OCI-M1 (cell line): ENCODE measurements at places on chromosomes 11 and 22.

DNA sequence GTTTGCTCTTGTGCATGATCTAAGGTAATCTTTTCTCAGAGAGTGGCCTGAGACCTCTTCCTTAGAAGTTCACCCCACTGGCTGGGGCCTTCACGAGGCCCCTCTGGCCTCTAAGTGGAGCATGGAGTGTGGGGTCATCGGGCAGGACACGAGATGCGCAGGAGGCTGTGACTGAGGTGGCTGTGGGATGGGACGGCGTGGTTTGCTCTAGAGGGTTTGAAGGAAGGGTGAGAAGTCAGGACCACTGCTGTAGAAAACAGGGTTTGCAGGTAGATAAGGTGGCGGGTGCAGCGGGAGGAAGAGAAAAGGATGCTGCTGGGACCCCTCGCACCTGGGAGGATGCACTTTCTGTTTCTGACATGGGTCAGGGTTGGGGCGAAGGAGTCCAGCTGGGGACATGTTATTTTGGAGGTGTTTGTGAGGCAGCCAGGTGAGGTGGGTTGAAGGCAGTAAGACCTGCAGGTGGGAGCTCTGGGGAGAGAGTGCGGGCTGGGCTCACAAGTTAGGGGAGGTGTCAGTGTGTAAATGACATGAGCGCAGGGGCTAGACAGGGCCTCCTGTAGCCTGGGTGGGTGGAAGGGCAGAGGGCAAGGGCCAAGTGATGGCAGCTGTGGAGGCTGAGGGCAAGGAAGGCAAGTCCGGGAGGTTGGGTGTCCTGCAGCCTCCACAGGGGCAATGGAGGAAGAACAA, 62.5 kb downstream of the KCNQ1 start:
- DNase-seq, result no peak

DNA sequence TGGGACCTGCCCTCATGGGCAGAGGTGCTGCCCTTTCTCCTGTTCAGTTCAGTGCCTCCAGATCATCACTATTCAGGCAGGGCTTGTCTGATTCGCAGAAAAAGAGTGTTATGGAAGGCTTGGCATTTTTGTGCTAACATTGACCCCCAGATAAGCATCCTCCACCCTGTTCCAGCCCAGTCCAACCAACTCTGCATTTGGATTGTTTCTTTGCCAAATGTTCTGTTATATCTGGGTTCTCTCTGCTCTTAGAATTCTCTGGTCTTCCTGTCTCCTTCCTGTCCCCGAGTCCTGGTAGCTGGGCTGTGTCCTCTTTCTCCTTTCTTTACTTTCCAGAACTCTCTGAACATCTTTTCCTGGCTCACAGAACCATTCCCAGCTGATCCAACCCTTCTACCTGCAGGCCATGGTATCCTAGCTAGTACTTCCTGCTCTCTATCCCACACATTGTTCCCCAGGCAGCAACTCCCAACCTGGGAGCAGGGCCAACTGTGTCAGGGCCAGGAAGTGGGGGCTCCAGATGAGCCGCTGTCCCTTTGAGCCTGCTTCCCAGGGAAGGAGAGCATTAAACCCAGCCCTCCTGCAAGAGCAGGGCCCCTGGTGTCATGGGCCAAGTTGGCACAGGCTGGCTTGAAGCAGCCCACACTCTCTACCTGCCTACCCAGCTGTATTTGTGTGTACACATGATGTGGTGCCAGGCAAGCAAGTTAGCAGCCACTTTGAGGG, 280.7 kb upstream of the CADM1 start:
- DNase-seq, result no peak

DNA sequence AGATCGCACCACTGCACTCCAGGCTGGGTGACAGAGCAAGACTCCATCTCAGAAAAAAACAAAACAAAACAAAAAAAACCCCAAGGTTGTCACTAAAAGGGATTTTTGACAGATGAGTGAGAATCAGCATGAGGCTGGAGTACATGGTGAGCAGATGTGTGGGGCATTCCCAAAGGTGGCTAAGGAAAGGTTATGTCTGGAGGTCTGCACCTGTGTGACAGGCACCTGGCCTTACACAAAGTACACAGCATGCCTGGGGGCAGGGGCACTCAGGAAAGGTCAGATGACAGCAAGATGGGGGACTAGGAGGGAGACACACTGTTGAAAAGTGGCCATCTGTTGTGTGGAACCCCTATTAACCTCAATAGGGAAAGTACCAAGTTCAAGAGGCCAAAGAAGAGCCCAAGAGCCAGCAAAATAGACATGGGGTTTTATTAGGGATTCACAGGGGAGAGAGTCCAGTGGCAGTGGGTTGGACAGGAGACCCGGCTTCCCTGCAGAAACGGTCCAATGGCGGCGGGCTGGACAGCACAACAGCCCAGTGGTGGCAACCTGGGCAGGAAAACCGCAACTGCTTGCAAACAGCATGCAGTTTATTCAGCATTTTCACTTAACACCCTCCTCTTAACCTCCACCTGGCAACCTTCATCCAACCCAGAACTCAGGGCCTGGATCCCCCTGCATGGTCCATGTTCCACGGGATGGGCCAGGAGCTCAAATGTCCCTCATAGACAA, 101.1 kb downstream of the MICAL2 start:
- no peak for DNase-seq

DNA sequence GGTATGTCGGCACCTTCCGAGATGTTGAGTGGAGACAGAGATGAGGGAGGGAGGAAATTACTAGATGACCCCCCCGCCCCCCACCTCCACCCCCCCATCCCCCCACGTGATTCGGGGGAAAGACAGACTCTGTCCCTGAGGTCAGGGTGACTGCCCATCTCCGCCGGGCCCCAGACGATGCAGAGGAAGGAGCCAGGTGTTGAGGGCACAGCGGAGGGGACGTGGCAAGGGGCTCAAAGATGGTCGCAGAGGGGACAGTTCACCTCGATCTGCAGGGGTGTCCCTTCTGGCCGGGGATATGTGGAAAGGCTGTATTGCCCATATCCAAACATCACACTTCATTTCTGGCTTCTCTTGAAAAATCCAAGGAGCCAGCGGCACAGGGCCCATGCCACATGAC, 14.1 kb downstream of the PHF21B start:
- DNase-seq, result no peak

- no peak for DNase-seq
Observed at GRCh38 chr11:32430568-32431381, 4.6 kb downstream of the WT1 start.

DNA sequence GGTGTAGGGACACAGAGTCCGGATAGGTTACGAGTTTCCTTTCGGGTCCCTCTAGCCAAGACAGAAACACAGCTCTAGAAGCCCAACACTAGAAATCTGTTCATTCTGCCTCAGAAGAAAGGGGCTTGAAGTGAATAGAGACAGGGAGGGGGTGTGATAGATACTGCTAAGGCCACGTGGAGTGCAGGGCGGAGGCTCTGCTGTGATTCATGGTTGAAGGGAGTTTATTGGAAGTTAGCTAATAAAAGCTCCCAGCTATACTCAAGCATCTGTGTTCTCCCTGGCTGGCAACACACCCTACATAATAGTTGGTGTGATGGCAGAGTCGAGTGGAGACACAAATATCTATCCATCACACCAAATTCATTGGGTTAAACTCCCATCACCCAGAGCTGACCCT, 337.4 kb downstream of the CADM1 start:
- no peak for DNase-seq

GRCh38 chr22:37999236-37999635, 14.9 kb upstream of the SOX10 start:
- DNase-seq, result no peak

DNA sequence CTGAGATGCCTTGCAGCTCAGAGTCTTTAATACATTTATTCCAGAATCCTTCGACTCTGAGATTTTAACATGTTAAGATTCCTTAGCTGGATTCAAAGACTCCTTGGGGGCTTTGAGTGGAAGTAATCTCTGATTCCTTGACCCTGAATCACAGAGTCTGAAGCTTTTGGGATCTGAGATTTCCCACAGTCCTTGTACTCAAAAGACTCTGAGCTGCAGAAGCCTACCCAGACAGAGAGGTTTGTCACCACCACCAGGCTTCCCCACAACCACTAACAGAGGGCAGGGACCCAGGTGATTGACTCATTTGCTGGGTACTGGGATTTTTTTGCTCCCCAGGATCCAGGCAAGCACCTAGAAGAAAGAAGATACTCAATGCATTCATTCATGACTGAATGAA, 1.4 kb upstream of the SERPINH1 start:
- no peak for DNase-seq

DNA sequence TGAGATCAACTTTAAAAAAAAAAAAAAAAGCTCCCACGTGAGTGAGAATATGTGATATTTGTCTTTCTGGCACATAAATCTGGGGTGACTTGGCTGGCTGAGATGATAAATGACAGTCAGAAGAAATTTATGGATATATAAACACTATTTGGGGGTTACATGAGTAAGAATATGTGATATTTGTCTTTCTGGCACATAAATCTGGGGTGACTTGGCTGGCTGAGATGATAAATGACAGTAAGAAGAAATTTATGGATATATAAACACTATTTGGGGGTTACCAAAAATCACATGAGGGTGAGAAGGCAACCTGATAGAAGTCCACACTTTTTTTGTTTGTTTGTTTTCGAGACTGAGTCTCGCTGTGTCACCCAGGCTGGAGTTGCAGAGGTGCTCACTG, 6.6 kb upstream of the TSG101 start:
- DNase-seq, result no peak

DNA sequence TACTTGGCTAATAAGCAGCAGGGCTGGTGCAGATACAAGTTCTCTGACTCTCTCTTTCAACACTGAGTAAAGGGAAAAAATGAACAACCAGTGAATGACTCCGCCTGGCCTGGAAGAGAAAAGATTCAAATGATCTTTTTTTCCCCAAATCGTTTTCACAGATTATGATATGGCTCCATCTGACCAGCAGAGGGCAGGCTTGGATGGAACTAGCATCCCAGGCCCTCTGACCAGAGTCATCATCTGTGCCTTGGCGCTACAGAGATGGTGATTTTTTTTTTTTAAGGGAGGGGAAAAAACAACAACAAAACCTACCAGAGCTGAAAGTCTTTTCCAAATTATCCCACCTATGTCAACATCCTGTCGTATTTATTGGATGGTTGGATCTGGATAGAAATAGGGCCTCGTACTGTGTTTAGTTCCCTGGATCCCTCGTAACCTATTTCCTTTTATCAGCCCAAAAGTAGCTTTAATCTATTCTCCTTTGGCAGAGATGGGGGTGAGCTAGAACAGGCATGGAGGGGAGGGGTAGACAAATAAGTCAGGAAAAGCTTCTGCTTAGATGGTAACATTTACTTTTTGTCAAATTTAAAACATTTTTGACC, 69.7 kb downstream of the PRSS23 start:
- peak; percentile 94 for DNase-seq

GRCh38 chr22:20967697-20968211, 699 bp downstream of the AIFM3 start:
- no peak for DNase-seq

- no peak for DNase-seq
Observed at GRCh38 chr11:116856423-116856822, 19.0 kb upstream of the APOA1 start.

GRCh38 chr22:31321421-31321820, 24.7 kb downstream of the PATZ1 start:
- no peak for DNase-seq

GRCh38 chr11:78667461-78667860, 92.8 kb upstream of the NARS2 start:
- DNase-seq, result no peak

GRCh38 chr11:94525546-94526324, 13.5 kb downstream of the C11orf97 start:
- DNase-seq, result peak; percentile 64

DNA sequence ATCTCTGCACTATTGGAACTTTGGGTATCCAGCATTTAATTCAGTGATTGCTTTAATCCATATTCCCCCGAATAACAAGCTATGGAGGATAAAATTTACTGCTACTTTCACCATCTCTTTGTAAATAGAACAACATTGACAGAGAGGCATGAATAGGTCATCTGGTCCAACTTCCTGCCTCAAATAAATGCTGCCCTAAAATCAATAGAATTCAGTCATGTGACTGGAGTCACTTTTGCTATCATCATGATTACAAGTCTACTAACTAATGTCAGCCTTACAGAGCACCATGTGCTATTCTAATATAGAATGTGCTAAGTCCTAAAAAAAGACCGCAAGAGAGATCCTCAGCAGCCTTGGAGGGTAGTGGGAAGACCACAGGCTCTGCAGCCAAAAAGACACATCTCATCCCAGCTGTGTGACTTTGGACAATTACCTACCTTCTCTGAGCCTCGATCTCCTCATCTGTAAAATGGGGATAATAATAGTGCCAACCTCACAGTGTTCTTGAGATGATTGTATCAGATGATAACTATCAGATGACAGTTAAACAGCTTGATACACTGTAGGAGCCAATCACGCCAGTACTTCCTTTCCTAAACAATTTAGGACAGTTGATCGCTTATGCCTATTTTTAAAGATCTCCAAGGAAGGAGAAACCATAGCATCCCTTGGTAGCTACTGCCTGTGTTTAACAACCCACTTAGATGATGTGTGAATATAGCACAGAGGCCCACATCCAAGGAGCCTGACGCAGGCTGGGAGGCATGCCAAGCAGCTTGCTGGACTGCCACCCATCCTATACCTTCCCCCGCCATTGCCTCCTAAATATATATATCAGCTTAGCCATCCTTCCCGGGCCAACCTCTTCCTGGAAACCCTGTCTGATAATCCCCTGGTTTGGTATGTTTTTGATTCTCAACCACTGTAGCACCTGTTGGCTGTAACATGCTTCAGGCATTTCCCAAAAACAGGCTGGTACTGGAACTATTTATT, 77.3 kb upstream of the PHF21A start:
- DNase-seq, result no peak

GRCh38 chr11:66471142-66471541, 4.4 kb downstream of the PELI3 start:
- DNase-seq, result no peak

GRCh38 chr11:126595560-126595959, 240.1 kb downstream of the ST3GAL4 start:
- no peak for DNase-seq

- DNase-seq, result no peak
Observed at GRCh38 chr22:30717952-30718351, 23.3 kb downstream of the OSBP2 start.

DNA sequence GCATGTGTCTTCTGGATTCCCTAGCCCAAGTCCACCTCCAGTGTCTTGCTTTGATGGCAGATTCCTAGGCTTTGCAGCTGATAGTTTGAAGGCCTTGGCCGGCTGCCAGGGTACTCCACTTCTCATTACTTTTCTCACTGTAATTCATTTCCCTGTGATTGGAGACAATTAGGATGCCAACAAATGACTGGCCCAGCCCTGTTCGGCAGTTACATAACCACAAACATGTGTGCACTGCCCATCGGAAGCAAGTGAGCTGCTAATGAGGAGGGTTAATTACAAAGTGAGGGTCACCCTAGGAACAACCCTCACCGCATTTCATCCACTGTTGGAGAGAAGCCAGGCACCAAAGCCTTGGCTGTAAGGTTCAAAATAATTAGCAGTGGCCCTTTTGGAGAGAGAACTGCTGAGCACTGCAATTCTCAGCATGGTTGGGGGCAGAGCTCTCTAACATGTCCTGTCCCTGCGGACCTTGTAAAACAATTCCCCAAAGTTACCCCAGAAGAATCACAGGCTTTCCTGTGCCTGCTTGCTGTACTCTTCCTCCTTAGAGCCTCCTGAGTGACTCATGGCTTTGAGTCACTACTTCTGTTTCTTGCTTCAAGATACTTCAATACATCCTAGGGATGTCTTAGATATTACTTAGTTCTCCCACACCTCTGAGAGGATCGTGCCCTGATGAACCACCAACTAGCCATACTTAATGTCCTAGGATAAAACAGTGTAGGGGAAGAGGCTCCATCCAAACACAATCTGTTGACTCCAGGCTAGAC, 109.7 kb upstream of the GALNT18 start:
- no peak for DNase-seq

GRCh38 chr22:42437488-42438292, 5.5 kb upstream of the NFAM1 start:
- peak; percentile 72 for DNase-seq
